Smooth muscle cell of bladder (primary cell): ENCODE measurements at places on chromosomes 11 and 22. TPM values are rescaled to one million over a fixed set of nuclear protein-coding genes. Genes with fewer than 3 reads are reported as not detected.

HEPHL1 gene
- total RNA-seq: 0.14 TPM in 1 of 2 replicates, not detected in the other

TRIM6 gene
- total RNA-seq: 3.0 and 4.6 TPM in 2 replicates

PATE4 gene
- total RNA-seq: not detected in 2 replicates

ASCL2 gene
- total RNA-seq: not detected in 2 replicates

NCAM1 gene
- total RNA-seq: 0.14 and 0.28 TPM in 2 replicates

NAALADL1 gene
- 23.9 and 27.7 TPM in 2 replicates for total RNA-seq

UBQLNL gene
- 0.14 and 0.18 TPM in 2 replicates for total RNA-seq

EIF3L gene
- 309 and 357 TPM in 2 replicates for total RNA-seq

GAL3ST1 gene
- total RNA-seq: 0.18 and 0.43 TPM in 2 replicates

RTN4R gene
- 0.14 and 0.28 TPM in 2 replicates for total RNA-seq

AGBL2 gene
- 0.83 and 2.0 TPM in 2 replicates for total RNA-seq

LGR4 gene
- 8.1 and 8.7 TPM in 2 replicates for total RNA-seq

ART5 gene
- 0.37 TPM in 1 of 2 replicates, not detected in the other for total RNA-seq

BTG4 gene
- total RNA-seq: not detected in 2 replicates

CDC45 gene
- 1.7 and 3.1 TPM in 2 replicates for total RNA-seq

SHANK3 gene
- 0.57 and 0.74 TPM in 2 replicates for total RNA-seq
